ENCODE measurements at places on chromosomes 7 and 10. TPM values are rescaled to one million over a fixed set of nuclear protein-coding genes. Genes with fewer than 3 reads are reported as not detected.

TSPAN13 gene
- total RNA-seq = 1.4 TPM

PDE6C gene
- not detected for total RNA-seq

STAG3 gene
- total RNA-seq = 21.4 TPM

CFAP43 gene
- not detected for total RNA-seq

DNA sequence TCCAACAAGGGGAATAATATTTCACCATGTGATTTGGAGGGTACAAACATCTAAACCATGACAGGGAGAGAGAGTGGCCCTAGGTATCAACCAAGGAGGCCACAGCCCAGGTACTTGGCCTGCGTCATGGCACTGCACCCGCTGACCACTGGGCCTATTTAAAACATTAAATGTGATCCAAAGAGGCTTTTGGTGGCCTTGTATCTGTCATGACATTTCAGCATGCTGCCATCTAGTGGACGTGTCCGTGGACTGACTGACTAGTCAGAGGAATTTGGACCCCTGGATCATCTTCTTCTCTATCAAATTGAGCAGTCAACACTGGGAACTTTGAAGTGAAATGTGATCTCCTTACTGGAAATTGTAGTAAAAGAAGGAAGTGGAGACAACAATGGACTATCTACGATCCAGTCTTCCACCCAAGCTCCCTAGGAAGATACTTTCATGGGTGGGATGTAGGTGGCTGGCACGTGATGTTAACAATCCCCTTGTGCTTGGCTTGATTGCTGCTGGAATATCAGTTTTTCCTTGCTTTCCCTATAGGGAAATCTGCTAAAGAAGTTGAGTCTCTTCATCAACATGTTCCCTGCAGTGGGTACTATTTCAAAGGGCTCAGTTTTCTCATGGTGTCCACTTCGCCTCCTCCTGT is 24.6 kb upstream of the ITGA8 start:
- no peak overlapping the region for H3K4me3 ChIP-seq
- peak; percentile 19 for DNase-seq
- no peaks in the 10 kb centered on the region for H3K4me1 ChIP-seq
- H3K27ac ChIP-seq = no peak overlapping the region

DNA sequence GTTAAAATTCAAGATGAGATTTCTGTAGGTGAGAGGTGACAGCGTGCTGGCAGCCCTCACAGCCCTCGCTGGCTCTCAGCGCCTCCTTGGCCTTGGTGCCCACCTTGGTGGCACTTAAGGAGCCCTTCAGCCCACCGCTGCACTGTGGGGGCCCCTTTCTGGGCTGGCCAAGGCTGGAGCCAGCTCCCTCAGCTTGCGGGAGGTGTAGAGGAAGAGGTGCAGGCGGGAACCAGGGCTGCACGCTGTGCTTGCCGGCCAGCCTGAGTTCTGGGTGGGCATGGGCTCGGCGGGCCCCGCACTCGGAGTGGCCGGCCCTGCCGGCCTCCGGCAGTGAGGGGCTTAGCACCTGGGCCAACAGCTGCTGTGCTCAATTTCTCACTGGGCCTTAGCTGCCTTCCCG is 320.0 kb upstream of the VWC2 start:
- no peak overlapping the region for H3K4me3 ChIP-seq
- no peaks in the 10 kb centered on the region for H3K27me3 ChIP-seq
- no peak for DNase-seq
- no peak overlapping the region for H3K27ac ChIP-seq
- no peaks in the 10 kb centered on the region for H3K36me3 ChIP-seq

- peaks cover 13% of the 10 kb centered on the region for H3K36me3 ChIP-seq
- H3K27me3 ChIP-seq = no peaks in the 10 kb centered on the region
- H3K4me1 ChIP-seq = no peaks in the 10 kb centered on the region
- DNase-seq = no peak
These were observed 23.0 kb upstream of the AFAP1L2 start for GRCh38 chr10:114427124-114427852.

All from activated naive CD8-positive, alpha-beta T cell treated with anti-CD3 and anti-CD28 coated beads for 36 hours (primary cell).